Epithelial cell of prostate (primary cell): ENCODE measurements at places on chromosomes 7 and 10.

- DNase-seq = no peak
These were observed 531.1 kb upstream of the STEAP1 start for GRCh38 chr7:89623018-89623672.

GRCh38 chr7:132390705-132391104 lies 185.6 kb downstream of the PLXNA4 start:
- no peak for DNase-seq

DNA sequence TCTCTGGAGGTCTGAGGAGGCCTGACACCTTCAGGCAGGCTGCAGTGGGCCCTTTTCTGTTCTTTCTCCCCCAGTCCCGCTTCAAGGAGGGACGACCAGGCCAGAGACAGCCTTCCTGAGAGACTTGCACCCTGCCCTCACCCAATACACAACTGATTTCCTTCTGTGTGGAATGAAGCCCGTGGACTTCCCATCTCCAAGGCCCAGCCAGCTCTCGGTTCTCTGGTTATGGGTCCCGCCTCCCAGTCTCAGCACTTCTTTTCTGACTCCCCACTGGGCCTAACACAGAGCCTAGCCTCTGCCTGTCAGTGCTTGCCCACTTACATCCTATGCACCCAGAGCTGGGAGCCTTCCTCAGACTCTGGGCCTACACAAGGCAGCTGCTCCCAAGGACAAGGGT lies 24.1 kb upstream of the ADCYAP1R1 start:
- no peak for DNase-seq

- DNase-seq = no peak
These were observed 31.2 kb downstream of the XPNPEP1 start for GRCh38 chr10:109892117-109892516.

GRCh38 chr7:77415476-77415822 lies 700 bp downstream of the GSAP start:
- DNase-seq = no peak

DNA sequence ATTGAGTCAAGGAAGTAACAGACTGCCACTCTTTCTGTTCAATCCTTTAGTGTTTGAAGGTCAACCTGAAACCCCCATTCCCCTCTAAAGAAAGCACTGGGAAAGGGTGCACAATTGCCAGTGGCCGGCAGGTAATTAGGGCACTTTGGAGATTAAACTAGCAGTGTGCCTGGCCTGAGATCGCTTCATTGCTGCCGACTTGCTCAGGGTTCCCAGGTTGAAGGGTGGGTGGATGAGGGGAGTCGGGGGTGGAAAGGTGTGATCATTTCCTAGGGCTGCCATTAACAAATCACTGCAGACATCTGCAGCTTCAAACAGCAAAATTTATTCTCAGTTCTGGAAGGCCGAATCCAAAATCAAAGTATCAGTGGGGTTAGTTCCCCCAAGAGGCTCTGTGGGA lies 16.3 kb upstream of the BTBD16 start:
- no peak for DNase-seq

DNA sequence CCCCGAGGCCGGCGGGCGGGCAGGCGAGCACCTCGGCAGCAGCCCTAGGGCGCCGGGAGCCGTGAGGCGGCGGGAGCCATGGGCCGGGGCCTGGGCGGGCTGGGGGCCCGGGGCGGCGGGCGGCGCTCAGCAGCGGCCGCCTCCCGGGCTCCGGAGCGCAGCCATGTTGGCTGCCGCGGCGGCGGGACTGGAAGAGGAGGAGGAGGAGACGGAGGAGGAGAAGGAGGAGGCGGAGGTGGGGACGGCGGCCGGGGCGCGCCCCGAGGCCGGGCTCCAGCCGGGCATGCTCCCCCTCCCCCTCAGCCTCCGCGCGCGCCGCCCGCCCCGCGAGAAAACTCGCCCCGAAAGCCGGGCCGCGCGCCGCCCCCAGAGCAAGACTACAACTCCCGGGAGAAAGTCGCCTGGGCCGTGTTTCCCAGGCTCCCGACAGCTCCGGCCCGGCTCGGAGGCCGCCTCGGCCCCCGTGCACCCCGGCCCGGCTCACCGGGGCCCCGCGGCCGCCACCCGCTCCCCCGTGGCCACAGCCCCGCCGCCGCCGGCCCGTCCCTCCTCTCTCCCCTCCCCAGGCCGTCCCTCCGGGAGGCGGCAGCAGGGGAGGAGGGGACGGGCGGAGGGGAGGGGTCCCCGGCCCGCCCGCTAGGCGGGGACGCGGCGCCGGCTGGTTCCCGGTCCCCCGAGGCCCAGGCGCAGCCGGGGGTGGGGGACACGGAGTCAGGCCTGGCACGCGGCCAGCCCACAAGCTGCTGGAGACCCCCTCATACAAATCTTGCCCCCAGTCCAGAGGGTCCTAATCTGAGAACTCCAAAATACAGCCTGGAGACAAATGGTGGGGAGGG lies at the start of gene DLG5:
DLG5 (minus strand) TSS at position 190 of the 836 bp plus-strand sequence. CDS start 235 bp downstream, outside the sequence.
- no peak for DNase-seq

GRCh38 chr10:124248056-124249045 lies 155.0 kb upstream of the CHST15 start:
- no peak for DNase-seq

DNA sequence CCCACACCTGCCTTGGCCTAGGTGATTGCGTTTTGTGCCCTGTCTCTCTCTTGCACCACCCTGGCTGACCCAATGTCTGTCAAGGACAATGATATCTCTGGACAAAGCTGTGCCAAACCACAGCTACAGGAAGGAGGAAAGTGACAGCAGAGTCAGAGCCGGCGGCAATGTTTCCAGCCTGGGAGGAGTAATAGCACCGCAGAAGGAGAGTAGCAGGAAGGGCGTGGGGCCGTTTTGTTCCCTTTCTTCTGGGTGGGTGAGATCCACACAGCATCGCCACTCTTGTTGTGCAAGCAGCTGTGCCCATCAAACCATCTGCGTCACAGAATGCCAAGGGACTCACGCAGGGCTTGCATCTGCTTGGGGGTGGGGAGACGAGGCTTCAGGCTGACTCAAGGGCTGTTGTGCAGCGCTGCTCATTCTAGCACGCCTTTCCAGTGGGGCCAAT lies 341.6 kb upstream of the AUTS2 start:
- DNase-seq = no peak

- DNase-seq = no peak
These were observed 22.9 kb downstream of the IKZF1 start for GRCh38 chr7:50327443-50327842.

GRCh38 chr10:57972783-57973182 lies 294.9 kb downstream of the IPMK start:
- DNase-seq = no peak

DNA sequence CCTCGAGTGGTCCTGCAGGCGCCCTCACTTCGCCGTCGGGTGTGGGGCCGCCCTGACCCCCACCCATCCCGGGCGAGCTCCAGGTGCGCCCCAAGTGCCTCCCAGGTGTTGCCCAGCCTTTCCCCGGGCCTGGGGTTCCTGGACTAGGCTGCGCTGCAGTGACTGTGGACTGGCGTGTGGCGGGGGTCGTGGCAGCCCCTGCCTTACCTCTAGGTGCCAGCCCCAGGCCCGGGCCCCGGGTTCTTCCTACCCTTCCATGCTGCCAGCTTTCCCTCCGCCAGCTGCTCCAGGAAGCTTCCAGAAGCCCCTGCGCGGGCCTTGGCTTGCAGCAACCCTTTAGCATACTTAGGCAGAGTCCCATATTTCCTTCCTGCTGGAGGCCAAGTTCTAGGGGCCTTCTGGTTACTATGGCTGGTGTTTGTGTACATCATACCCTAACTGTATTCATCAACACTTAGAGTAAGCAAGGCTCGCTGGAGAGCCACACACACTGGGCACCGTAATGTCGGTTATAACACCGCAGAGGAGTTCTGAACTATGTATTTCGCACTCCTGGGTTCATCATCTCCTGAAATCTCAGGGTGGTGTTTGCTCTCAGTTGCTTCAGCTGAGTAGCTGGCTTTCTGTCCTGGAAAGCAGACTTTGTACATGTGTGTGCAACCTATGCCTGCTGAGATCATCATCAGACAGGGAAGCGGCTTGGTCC lies 471 bp downstream of the MGMT start:
- no peak for DNase-seq

DNA sequence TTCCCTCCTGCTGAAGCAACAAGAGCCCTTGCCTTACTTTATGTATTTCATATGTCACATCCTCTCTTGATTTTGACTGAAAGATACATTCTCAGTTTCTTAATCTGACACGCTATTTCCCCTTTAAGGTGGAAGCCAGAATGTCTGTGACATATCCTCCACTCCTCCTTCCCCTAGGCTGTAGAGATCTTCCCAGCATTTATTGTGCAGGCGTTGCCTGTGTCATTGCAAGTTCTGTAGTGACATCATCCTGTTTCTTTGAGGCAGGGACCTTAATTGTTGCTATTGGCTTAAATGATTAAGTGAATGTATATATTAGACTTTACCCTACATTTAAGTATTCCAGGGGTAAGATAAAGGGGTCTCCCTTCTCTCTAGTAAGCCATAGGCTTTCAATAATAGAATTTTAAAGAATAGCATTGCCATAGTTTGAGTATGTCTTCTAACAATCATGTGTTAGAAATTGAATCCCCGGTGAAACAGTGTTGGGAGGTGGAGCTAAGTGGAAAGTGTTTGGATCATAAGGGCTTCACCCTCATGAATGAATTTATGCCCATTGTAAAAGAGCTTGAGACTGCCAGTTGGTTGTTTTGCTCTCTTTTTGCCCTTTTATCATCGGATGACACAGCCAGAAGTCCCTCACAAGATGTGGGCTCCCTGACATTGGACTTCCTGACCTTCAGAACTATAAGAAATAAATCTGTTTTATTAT lies 189.5 kb upstream of the CDC14C start:
- no peak for DNase-seq

GRCh38 chr10:109974504-109975191 lies 33.1 kb upstream of the ADD3 start:
- DNase-seq = no peak

DNA sequence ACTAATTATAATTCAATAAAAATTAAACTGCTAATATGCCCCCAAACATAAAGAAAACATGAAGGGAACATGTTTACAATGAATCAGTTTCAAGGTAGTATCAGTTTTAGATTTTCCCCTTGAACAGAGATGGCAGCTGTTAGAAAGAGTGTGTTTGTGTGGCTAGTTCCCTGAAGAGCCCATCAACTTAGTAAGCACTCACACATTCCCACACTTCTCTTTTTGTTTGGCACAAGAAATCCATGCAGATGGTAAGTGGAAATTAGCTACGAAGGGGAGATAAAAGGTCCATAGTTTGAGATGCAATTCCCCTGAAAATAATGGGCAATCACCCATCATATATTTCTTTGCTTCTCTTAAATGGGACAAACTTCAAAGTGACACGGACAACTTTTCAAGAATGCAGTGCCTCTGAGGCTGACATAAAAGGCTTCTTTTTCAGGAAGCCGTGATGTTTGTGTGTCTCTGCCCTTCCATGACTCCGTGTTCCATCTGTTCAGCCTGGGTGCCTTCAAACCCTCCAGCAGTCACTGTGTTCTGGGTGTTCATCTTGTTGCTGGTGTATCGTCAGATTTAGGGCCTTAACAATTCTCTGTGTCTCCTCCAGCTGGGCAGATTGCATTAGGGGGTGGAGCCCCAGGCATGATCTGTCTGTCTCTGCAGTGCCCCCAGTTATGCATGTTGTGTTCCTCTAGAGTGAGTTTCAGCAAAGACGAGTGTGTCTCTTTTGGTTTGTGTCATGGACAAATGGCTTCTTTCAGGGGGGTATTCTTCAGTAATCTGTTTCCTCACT lies 259.5 kb upstream of the NPY start:
- DNase-seq = no peak

DNA sequence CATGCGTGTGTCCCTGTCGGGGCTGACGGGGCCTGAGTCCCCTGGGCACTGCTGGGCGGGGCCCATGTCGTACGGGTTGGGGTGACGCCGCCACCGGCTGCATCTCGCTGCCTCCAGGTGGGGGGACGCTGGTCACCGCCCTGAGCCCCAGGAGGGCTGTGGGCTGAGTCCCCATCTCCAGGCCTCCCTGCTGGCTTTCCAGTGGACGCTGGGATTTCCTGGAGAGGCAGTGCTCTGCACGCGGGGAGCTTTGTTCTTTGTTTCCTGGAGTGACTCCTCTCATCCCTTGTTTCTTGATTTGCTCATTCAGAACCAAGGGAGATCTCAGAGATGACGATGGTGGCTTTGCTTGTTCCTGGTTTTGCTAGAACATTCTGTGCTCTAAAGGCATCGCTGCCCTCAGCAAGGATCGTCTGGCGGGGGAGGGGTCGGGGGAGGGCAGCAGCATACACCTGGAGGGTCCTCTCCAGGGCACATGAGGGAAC lies 21.0 kb downstream of the PWWP2B start:
- no peak for DNase-seq

- DNase-seq = no peak
These were observed 78.6 kb upstream of the CAPZA2 start for GRCh38 chr7:116783666-116784318.

- DNase-seq = no peak
These were observed 133.1 kb upstream of the NPS start for GRCh38 chr10:127415901-127416581.

DNA sequence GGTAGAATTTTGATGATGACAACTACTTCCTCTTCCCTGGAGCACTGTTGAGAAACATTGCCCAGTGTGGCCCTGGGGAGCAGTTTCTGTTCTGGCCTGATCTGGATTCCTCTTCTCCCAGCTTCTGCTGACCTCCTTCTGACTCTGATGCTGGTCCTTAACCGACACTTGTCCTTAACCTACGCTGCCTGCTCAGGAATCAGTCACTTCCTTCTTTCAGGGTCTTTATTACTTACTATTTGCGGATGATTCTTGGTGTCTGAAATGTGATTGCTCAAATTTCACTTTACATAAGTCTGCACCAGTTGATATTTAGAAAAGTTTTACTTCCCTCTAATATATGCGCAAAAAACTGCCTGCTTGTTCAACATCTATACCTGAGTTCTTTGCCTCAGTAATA lies 164.1 kb downstream of the PTEN start:
- no peak for DNase-seq

DNA sequence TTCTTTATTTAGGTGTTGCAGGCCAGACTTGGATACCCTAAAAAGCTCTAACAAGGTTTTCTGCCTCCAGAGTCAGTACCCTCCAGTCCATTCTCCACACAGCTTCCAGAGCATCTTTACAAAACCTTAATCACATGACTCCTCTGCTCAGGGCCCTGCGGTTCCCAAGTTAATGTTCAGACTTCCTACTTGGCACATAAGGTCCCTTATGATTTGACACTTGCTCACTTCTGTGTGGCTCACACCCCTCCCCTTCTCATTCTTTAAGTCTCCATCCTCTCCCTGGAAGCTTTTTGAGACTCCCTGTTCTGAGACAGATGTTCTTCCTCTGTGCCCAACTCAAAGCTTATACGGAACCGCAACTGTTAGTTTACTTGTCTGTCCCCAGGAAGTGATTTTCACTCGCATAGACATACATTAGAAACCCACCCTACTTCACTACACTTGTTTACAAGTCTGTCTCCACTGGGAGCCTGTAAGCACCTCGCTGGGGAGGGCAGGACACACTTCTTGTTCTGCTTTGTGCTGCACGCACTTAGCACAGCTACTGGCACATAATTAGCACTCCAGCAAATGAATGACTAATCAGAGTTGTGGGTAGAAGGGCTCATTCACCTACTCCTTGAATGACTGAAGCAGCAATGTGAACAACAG lies 154.3 kb upstream of the LAMB4 start:
- no peak for DNase-seq

DNA sequence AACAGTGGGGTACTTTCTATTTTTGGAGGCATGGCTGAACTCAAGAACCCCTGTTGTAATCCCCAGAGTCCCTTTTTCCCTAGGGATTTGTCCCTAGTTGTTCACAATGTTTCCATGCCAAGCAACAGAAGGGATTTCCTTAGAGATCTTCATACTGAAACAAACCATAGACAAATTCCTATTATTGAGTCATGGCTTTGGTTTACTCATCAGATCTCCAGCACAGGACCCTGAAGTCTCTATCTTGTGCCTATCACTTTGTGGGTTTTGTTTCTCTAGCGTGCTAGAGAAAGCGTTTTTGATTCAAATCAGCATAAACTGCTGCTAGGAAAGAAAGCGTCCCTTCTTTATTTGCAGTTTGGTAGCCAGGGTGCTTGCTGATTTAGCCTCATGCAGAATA lies 165.0 kb downstream of the BAMBI start:
- DNase-seq = no peak
